ENCODE measurements at places on chromosomes 16 and 17.

GRCh38 chr17:53166731-53167130, 656.0 kb upstream of the KIF2B start:
- DNase-seq: no peak

GRCh38 chr17:43983515-43984411, 20.7 kb upstream of the NAGS start:
- no peak for DNase-seq

DNA sequence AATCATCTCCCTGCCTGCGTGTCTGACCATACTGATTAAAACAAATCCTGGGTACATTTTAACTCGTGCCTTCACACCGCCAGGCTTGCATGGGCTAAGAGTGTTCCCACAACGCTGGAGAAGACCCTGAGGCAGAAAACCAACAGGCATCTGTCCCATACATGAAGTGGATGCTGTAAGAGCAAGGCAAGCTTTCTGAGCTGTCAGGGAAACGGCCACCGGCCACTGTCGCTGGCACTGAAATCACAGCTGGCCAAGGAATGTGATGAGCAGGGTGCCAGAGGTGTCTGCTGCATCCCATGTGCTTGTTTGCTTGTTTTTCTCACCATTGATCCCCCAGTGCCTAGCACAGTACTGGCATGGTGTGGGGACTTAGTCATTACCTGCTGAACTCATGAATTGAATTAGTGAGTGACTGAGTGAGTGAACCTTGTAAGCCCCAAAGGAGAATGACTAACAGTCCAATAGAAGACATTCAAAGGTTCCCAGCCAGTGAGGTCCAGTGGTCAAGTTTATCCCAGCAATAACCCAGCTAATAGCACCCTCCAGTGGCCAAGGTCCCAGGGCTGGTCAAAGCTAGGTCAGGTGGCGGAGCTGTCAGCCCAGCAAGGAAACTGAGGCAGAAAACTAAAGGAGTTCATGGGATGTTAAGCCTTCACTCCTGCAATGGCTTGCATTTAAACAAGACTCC, 92.7 kb upstream of the CDH5 start:
- no peak for DNase-seq

DNA sequence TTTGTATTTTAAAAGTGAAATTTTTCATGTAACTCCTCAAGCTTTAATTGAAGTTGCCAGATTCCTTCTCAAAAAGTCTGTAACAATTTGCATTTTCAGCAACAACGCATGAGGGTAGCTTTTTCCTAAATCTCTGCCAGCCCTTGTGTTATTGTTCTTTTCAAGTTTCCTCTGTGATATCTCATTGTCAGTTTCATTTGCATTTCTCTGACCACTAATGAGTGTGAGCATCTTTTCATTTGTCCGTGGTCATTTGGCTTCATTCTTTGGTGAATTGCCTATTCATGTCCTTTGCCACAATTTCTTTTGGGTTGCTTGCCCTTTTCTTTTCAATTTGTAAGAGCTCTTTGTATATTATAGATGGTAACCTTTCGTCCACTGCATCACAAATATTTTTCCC, 68.0 kb upstream of the NKD1 start:
- DNase-seq: no peak

- DNase-seq: no peak
These were observed 29.0 kb upstream of the EMP2 start for GRCh38 chr16:10609402-10609774.

DNA sequence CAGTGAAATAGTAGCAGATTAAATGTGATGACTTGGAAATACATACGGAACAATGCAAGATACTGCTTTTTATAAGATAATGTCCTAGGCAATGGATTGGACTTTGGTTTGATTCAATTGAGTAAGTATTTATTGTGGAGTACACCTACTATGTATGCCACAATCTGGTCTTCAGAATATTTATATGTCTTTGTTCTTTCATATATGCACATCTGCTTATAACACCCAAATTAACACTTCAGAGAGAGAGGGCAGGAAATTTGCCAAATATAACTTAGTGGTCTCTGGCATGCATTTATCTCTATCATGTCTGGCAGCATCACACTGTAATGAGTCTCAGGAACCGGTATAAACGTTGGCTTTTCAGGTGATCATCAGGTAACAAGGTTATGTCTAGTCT, 16.9 kb downstream of the RPGRIP1L start:
- DNase-seq: no peak

DNA sequence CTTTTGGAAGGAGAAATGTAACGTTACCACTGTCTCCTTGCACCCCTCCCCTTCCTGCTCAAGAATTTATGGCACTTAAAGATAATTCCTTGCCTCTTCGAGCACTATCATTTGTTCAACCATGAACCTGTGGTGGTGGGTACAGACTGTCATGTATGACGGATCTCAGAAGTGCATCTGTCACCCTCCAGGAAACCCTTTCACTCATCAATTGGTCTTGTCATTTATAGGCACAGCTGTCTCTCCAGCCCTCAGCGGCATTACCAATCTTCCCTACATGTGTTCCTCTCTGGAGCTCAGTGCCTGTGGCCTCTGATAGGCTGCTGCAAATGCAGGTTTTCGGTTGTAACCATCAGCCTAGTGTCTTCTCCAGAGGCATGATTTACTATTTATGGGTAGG, 15.0 kb downstream of the CNTNAP4 start:
- DNase-seq: no peak

DNA sequence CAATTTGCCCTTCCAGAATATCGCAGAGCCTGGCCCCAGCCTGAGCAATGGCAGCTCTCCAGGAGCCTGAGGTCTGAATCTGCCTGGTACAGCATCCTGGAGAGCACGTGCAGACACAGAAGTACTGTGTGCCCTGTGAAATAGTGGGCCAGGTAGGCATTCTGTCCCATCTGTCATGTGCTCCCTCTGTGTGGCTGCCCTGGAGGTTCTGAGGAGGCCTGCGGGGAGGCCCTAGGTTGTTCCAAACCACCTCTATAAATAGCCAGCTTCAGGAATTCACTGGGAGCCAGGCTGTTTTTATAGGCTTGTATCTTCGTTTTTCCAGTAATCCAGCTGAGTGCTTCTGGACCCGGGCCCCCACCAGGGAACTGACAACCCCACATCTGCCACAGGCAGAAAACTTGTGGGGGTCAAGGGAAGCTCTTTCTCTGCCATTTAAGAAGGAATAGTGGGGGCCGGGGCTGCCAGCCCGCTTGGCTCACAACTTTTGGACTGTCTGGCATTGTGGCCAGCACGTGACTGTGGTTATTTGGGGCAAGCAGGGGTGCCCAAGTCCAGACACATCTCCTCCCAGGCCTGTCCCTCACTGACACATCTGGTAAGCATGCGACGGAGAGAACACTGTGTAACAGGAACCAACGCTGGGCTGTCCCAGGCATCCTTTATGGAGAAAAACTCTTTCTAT, 356.3 kb upstream of the TNRC6C start:
- no peak for DNase-seq

DNA sequence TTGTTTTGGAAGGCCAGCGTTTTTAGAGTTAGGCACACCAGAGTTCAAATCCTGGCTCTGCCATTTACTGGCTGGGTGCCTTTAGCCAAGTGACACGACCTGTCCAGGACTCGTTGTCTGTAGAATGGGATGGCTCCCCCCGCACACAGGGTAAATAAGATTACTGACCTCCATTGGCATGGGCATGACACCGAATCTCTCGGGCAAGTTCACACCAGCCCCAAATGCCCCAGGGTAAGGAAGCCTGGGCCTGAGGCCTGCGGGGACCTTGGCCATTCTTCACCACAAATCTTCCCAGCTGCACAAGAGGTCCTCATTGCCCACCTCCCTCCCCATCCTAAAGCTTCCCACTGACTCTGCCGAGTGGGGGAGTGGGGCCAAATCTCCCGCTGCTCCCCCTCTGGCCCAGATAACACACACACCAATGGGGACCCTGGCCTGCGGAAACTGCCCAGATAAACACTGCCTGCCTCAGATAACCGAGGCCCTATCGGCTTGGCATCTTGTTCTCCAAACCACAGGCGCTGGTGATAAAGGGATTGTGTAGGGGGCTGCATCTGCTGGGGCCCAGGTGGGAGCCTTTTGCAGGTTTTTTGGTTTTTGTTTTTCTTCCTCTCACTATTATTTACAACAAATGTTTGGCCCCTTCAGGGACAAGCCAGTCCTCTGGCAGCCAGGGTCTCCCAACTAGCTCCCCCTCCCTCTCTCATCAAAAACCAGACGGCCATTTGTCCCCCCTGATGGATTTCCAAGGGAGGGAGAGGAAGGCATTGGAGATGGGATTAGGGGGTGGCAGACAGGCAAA, 75.0 kb upstream of the LHX1 start:
- DNase-seq: no peak

GRCh38 chr17:74432424-74432690, 469 bp downstream of the GPRC5C start:
- DNase-seq: no peak

DNA sequence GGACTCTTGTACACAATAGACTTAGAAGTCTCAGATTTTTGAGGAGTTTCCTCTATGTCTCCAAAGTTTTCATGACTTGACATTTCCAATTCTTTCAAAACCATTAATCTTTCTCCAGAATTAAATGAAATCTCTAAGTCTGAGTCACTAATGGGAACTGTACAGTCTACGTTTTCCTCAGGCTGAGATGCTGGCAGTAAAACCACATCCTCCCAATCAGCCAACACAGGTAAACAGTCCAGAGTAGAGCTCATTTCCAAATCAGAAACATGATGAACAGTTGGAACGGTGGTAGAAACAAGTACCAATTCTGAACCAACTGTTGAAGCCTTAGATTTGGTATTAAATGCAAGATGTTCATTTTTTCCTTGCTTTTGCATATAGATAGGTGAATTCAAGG, 7.9 kb downstream of the ERI2 start:
- no peak for DNase-seq

- peak; percentile 44 for DNase-seq
These were observed 45.3 kb downstream of the BRD7 start for GRCh38 chr16:50323335-50324011.

- no peak for DNase-seq
These were observed 84.4 kb downstream of the VMP1 start for GRCh38 chr17:59791603-59792457.

GRCh38 chr17:17356149-17356930, 53.2 kb downstream of the NT5M start:
- peak; percentile 75 for DNase-seq

DNA sequence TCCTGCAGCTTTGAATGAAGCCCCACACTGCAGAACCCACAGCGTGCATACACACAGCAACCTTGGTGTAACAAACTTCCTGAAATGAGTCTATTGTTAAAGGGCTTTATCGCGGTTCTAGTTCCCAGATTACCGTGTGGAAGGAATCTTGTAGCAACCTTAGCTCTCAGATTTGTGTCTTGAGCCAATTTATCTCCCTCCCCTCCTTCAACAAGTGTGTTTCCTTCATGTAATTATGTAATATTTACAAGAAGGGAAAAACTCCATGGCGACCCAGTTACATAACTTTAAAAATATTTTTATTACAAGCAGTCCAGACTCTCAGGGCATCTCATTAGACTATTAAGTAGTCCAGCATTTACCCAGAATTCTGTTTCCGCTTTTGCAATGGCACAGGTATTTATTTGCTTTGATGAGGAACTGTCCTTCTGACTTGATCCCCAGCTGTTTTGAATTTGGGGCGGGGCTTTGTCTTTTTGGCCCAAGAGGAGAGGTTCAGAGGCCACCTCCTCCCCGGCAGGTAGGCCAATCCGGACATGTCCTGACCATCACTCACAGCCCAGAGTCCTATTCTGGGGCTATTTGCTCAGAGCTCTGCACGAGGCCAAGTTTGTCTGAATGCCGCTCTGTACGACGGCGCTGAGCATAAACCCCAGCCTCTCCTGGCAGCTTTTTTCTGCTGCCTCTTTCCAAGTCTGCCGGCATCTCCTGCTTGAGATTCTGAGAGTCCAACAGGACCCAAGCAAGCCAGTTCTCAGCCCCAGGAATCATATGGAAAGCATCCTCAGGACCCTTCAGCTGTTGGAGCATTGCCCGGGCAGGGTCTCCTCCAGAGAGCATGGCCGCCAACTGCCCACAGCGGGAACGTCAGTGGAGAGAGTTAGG, 35.6 kb downstream of the CLEC16A start:
- no peak for DNase-seq

GRCh38 chr16:65077181-65077580, 44.7 kb downstream of the CDH11 start:
- no peak for DNase-seq

GRCh38 chr17:48213797-48214196, 106.2 kb downstream of the SNX11 start:
- no peak for DNase-seq

- DNase-seq: no peak
These were observed 35.2 kb downstream of the IRF8 start for GRCh38 chr16:85934210-85934609.

GRCh38 chr17:13544765-13545164, 57.0 kb downstream of the HS3ST3A1 start:
- DNase-seq: no peak

DNA sequence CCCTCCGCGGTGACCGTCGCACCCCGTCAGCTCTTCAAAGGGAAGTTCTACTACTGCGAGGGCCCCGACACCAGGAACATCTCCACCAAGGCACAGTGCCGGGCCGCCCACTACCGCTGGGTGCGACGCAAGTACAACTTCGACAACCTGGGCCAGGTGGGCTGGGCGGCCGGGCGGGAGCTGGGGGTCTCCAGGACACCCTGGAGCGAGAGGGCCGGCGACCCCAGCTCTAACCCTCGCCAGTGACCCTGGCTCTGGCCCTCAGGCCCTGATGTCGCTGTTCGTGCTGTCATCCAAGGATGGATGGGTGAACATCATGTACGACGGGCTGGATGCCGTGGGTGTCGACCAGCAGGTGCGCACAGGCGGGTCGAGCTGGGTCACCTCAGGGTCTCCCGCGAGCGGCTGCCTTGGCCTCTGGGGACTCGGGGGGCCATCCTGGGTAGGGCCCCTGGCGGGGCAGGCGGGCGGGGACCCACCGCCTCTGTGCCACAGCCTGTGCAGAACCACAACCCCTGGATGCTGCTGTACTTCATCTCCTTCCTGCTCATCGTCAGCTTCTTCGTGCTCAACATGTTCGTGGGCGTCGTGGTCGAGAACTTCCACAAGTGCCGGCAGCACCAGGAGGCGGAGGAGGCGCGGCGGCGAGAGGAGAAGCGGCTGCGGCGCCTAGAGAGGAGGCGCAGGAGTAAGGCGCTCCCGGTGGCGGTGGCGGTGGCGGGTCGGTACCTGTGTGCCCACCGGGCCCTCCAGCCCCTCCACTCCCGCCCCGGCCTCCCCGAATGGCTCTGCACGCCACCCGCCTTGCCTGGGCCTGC, 13.4 kb downstream of the TPSG1 start:
- no peak for DNase-seq

DNA sequence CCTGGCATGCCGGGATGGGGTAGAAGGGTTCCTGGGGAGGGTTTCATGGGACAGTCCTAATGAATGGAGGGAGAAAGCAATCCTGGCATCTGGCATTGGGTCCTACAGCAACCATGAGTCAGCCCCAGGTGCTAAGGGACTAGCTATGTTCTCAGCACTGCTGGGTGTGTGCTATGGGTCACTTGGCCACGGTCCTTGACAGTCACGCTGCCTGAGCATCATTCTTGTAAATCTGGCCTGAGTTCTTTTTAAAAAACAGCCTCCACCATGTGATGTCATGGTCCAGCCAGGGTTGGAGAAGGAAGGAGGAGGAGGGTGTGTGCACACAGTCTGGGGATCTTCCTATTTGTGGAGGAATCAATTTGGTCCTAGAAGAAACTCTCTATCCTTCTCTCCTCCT, 6.2 kb upstream of the RAMP2 start:
- no peak for DNase-seq
